ENCODE measurements at places on chromosomes 13 and 19. TPM values are rescaled to one million over a fixed set of nuclear protein-coding genes. Genes with fewer than 3 reads are reported as not detected.

Gene CEACAM7
- total RNA-seq: not detected

Gene IGFL2
- not detected for total RNA-seq

Gene TMEM147
- total RNA-seq: 73.3 TPM

Gene SIGLEC9
- not detected for total RNA-seq

Gene CYP2A7
- not detected for total RNA-seq

Gene FARP1
- 12.4 TPM for total RNA-seq

Gene TMEM150B
- total RNA-seq: not detected

Gene FBXO27
- 1.2 TPM for total RNA-seq

Gene ZNF154
- total RNA-seq: 7.1 TPM

Gene CERS1
- 0.40 TPM for total RNA-seq

Gene C1QTNF9
- total RNA-seq: not detected

Gene GAPDHS
- total RNA-seq: not detected

Gene DNAAF3
- 0.44 TPM for total RNA-seq

Gene C5AR1
- under 0.01 TPM for total RNA-seq

Gene DLL3
- 0.06 TPM for total RNA-seq

Gene KLK7
- total RNA-seq: not detected

Gene BEST2
- not detected for total RNA-seq

Gene DIS3
- 41.9 TPM for total RNA-seq

Gene FRY
- 9.5 TPM for total RNA-seq

Gene COLGALT1
- total RNA-seq: 66.6 TPM

Gene ZNF763
- total RNA-seq: 2.4 TPM

Gene LPAR6
- 28.2 TPM for total RNA-seq

Gene PRR22
- total RNA-seq: 0.37 TPM

Gene CKM
- not detected for total RNA-seq

Gene CPB2
- not detected for total RNA-seq

Gene PLPPR3
- total RNA-seq: not detected

Gene DPY19L3
- 45.8 TPM for total RNA-seq

Gene RNF225
- total RNA-seq: 0.12 TPM

Gene ZNF724
- 7.3 TPM for total RNA-seq

Gene ZNF418
- 8.0 TPM for total RNA-seq

Gene HIF3A
- 1.1 TPM for total RNA-seq

Gene MATK
- not detected for total RNA-seq

Gene AMH
- 0.92 TPM for total RNA-seq

Gene ELAVL3
- total RNA-seq: not detected

Gene OR10H5
- not detected for total RNA-seq
